Amniotic stem cell (primary cell): ENCODE measurements at places on chromosomes 5 and 9.

GRCh38 chr5:83375049-83375745 lies 96.3 kb upstream of the VCAN start:
- no peak for DNase-seq

DNA sequence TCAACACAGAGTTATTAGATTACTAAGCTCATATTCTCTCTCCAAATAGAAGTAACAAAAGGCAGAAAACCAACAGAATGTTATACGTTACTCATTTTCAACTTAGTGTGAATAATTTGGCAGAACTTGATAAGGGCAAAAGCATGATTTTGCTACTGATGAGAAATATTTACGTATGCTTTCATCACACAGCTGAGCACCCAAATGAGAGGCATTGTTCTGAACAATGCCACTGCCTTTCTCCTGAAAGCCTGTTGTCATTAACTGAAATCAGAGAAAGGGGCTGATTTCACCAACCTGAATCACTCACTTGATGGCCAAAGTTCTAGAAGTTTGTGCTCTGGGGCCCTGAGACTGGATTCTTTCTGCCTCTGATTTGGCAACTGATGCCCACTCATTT lies 367.5 kb upstream of the PTGER4 start:
- no peak for DNase-seq

DNA sequence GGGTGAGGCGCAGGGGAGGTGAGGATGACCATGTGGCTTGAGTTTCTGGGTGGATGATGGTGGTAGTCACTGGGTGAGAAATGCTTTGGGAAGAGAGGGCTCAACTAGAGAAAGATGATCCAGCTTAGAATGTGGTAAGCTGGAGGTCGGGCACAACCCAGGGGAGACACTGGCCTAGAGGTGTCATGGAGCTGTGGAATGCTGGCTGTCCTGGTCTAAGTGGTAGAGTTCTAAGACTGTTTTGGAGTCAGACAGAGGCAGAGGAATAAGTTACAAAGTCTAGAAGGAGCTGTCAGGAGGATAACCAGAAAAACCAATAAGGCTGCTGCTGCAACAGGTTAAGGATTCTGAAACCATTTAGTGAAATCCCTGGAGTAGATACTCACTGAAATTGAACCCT lies 19.2 kb upstream of the ACSL6 start:
- no peak for DNase-seq

DNA sequence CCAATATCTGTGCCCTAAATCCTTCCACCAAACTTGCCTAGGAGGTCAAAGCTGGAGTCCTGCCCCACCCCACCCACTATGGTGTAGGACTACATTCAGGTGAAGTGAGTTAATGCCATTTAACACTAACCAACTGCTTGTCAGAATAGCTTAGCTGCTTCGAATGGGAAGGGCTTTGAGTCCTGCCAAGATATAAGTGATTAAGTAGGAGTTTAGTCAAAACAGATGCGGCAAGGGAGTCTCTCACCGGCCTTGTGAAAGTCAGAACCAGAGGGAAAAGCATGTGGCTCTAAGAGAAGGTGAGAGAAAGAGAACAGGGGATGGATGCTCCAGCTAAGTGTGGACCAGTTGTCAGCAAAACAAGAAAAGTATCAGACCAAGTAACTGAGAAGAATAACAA lies 132.6 kb downstream of the SPOCK1 start:
- DNase-seq, result no peak

GRCh38 chr5:154097031-154097430 lies 58.3 kb downstream of the MFAP3 start:
- no peak for DNase-seq
